ENCODE measurements at places on chromosomes 4 and X.

- H3K27ac ChIP-seq = no peak overlapping the region
- DNase-seq = no peak
Measured at GRCh38 chr4:184802697-184803015, 23.1 kb downstream of the ACSL1 start.

- DNase-seq = no peak
- H3K27me3 ChIP-seq = no peaks in the 10 kb centered on the region
- H3K4me1 ChIP-seq = no peaks in the 10 kb centered on the region
- H3K36me3 ChIP-seq = no peaks in the 10 kb centered on the region
- no peak within 1 kb of the TSS for H3K27ac ChIP-seq
Measured at GRCh38 chrX:136780763-136781162, at the start of gene ARHGEF6. Gene ARHGEF6 (minus strand): TSS chrX:136780932. CDS start chrX:136780882, 50 bp downstream.

DNA sequence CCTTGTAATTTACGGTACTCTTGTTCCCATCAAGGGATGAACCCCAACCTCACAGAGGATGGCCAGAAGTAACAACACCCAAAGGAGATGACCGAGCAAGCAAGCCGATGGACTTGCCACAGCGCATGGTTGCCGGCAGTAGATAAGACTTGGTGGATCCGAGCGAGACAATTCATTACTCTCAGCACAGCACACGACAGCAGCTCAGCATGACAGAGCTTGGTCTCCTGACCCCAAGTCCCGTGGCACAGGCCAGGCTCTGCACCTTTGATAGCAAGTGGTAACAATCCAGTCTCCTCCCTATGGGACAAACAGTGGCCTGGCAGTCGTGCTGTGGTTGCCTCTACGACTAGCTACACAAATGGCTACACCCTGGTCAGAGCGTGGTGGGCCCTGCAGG, 26.3 kb downstream of the RWDD4 start:
- DNase-seq = no peak
- H3K36me3 ChIP-seq = no peaks in the 10 kb centered on the region
- H3K27me3 ChIP-seq = no peaks in the 10 kb centered on the region
- no peak overlapping the region for H3K27ac ChIP-seq

- no peak overlapping the region for H3K27ac ChIP-seq
- H3K27me3 ChIP-seq = no peaks in the 10 kb centered on the region
- H3K4me3 ChIP-seq = no peak overlapping the region
- DNase-seq = no peak
- H3K4me1 ChIP-seq = no peaks in the 10 kb centered on the region
Measured at GRCh38 chr4:77826275-77826674, 7.1 kb upstream of the CNOT6L start.

DNA sequence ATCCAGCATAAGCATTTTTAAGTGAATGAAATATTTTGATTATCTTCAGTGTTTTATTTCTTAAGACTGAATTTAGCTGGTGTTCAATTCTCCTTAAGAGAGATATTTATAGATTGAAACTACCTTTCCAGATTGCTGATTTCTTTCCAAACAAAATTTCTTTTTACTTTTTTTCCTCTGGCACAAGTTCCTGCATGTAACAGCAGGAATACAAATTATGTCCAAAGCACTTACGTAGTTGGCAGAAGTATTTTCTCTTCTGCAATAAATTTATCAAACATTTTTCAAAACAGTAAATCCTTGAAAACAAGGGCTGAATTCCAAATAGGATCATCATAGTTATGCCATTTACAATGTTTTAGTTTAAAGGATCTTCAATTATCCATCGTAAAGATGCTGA, 412.6 kb downstream of the IQCM start:
- H3K4me3 ChIP-seq = no peak overlapping the region
- H3K27ac ChIP-seq = no peak overlapping the region
- DNase-seq = no peak
- H3K36me3 ChIP-seq = no peaks in the 10 kb centered on the region

GRCh38 chr4:83677656-83678055, 141.7 kb downstream of the GPAT3 start:
- no peaks in the 10 kb centered on the region for H3K36me3 ChIP-seq
- DNase-seq = no peak
- H3K4me3 ChIP-seq = no peak overlapping the region
- H3K27me3 ChIP-seq = no peaks in the 10 kb centered on the region
- no peak overlapping the region for H3K27ac ChIP-seq

GRCh38 chr4:78939667-78940008, 400 bp upstream of the PAQR3 start:
- no peak for DNase-seq
- H3K36me3 ChIP-seq = peaks cover 14% of the 10 kb centered on the region
- no peak overlapping the region for H3K27ac ChIP-seq
- peak overlapping the region; percentile 99 for H3K4me3 ChIP-seq
- H3K27me3 ChIP-seq = peaks cover 5% of the 10 kb centered on the region

DNA sequence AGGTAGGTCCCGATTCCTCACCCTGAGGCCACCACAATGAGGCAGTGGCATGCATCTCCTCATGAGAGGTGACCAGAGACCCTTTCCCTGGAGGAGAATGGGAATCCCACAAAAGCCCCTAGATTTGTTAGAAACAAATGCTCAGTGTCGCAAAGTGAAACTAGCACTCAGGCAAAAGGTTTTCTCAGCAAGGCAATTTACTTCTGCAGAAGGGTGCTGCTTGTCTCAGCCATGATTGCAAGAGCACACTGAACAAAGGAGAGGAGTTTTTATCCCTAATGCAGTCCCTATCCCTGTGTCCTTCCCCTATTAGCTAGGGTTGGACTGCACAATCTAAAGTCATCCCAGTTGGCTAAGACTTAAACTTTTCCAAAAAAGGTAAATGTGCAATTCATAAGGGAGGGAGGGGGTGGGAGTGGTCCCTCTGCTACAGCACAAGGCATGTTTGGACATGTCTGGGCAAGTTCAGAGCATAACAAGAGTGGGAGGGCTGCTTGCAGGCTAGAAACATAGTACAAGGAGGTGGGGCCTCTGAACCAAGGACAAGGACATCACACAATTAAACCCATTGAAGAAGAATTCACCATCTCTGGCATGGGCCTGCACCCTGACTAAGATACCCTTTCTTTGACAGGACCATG, 185.3 kb downstream of the CCNG2 start:
- H3K4me3 ChIP-seq = no peak overlapping the region
- H3K27me3 ChIP-seq = no peaks in the 10 kb centered on the region
- no peaks in the 10 kb centered on the region for H3K4me1 ChIP-seq
- H3K36me3 ChIP-seq = no peaks in the 10 kb centered on the region
- no peak for DNase-seq

DNA sequence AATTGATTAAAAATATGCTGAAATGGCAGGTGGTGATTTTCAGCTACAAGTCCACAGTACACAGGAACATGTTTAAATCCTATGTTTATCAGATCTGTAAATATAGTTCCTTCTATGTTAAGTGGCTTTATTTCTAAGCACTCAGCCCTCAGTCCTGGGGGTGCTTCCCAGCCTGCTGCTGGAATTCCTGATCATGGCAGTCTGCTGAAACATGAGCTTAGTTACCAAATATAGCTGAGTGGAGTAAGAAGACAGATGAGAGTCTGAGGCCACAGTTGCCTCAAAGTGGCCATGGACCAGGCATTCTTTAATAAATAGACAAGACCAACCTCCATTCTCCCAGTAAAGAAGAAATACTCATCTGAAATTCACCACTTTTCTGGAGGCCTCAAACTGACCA, 17.1 kb upstream of the DDX60 start:
- H3K4me3 ChIP-seq = no peak overlapping the region
- H3K36me3 ChIP-seq = no peaks in the 10 kb centered on the region
- H3K27ac ChIP-seq = no peak overlapping the region
- H3K27me3 ChIP-seq = no peaks in the 10 kb centered on the region
- DNase-seq = no peak

GRCh38 chrX:65607070-65607742, 60.2 kb upstream of the MSN start:
- no peak overlapping the region for H3K27ac ChIP-seq
- no peaks in the 10 kb centered on the region for H3K27me3 ChIP-seq
- H3K4me1 ChIP-seq = no peaks in the 10 kb centered on the region
- H3K4me3 ChIP-seq = no peak overlapping the region
- DNase-seq = no peak

DNA sequence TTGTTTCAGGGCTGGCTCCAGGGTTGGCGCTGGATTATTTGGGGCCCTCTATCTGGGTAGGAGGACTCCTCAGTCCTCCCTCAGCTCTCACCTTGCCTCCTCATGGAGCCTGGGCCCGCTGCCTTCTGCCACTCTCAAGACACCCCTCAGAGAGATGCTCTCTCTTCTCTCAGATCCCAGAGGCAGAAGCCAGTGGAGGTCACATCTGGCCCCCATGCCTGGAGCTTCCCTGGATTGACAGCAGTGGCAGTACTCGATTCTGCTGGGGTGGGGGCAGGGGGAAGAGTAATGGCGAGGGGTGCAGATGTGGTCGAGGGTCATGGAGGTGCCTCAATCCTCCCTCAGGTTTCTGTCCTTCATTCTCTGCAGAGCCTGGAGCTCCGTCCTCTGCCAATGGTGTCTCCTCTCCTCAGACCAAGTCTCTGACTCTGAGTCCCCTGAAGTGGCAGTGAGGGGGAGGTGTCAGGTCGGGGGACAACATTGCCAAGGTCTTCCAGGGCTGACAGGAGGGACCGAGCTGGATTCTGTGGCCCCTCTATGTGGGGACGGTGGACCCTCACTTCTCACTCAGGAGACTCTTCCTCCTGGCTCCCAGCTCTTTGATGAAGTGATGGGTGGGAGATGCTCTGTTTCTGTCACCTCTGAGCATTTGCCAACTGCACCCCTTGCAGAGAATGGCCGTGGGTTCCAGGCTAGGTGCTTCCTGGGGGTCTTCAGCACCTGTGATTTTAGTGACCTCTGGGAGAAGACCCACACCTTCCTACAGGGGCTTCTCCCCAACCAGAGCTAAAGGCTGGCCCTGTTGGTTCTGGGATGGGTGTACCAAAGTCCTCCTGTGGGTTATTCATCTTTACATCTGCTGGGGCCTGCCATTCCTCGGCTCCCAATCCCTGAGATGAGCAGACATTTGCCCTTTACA, 10.9 kb upstream of the HSFX1 start:
- H3K36me3 ChIP-seq = no peaks in the 10 kb centered on the region
- H3K27ac ChIP-seq = no peak overlapping the region
- no peaks in the 10 kb centered on the region for H3K27me3 ChIP-seq
- no peaks in the 10 kb centered on the region for H3K4me1 ChIP-seq

DNA sequence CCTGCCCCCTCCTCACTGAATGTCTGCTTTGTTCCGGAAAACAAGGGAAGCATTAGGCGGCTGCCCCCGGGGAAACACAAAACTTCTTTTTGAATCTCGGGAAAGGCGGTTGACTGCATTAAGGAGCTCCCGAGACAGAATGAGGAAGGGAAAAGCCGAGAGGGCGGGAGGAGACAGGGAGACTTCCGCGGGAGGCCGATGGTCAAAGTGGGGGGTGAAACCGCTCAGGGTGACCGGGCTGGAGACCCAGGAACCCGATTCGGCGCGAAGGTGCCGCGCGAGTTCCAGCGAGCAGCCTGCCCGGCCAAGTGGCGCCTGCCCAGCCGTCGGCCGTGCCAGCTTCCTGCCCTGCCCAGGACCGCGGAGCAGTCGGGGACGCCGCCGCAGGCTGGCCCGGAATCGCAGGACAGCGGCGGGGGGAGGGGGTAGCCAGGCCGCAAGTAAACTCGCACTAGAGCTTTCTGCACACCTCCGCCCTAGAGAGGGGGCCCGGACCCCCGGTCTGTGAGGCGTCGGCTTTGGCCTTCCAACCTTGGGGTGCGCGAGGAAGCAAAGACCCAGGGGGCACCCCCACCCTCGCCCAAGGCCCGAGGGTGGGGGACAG, 55.1 kb upstream of the BCOR start:
- peaks cover 19% of the 10 kb centered on the region for H3K4me1 ChIP-seq
- H3K4me3 ChIP-seq = peak overlapping the region; percentile 51
- H3K36me3 ChIP-seq = no peaks in the 10 kb centered on the region
- no peak for DNase-seq
- no peaks in the 10 kb centered on the region for H3K27me3 ChIP-seq
- no peak overlapping the region for H3K27ac ChIP-seq

DNA sequence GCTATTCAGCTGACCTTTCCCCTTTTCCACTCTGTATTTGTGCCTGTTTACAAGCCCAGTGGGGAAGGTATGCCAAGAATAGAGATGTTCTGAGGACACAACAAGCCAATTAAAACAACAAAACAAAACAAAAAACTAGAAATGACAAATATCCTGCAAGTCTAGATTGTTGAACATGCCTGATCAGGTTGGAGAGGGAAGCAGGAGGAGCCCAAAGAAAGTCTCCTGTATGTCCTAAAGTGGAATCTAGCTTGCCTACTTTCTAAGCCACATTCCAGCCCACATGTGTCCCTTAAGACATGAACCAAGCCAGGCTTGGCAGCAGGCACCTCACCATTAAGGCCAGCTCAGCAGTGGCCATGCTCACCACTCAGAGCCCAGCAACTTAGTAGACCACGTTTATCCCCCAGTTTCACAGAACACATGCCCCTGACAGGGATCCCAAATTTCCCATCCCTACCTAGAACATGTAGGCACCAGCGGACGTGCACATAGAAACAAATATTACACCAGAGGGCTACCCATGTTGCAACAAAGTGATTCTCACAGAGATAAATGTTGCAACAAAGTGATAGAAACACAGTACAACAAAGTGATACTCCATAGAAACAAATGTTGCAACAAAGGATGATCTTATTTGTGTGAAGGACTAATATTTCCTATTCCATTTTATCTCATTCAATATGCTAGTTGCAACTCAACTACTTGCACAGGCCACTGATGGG, 48.3 kb downstream of the CD99L2 start:
- no peak overlapping the region for H3K27ac ChIP-seq
- no peak for DNase-seq
- H3K27me3 ChIP-seq = no peaks in the 10 kb centered on the region
- no peaks in the 10 kb centered on the region for H3K36me3 ChIP-seq
- H3K4me3 ChIP-seq = no peak overlapping the region
- H3K4me1 ChIP-seq = no peaks in the 10 kb centered on the region

DNA sequence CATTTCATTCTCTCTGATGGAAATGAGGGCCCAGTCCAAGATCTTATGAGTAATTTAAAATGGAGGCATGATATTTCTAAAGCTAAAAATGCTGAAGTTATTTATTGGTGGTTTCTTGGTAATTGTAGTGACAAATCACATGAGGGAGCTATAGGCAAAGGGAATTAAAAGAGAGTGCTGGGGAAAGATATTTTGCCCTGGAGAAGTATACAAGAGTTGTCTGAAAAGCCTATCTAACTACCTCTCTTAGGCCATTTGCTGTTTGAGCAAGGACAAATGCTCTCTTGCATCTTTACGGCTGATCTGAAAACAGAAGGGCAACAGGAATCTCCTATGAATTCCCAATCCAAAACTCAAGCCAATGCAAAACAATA, 89.4 kb downstream of the FMR1NB start:
- no peak overlapping the region for H3K4me3 ChIP-seq
- H3K4me1 ChIP-seq = no peaks in the 10 kb centered on the region
- no peak for DNase-seq
- H3K36me3 ChIP-seq = no peaks in the 10 kb centered on the region

All from neuronal stem cell (in vitro differentiated cells).